Stimulated activated CD8-positive, alpha-beta memory T cell treated with anti-CD3 and anti-CD28 coated beads, Interleukin-7, amount 100 ng/mL, for 1 hour (primary cell): ENCODE measurements at places on chromosomes 4 and X.
A peak's percentile ranks its signal among the peaks of the same experiment; 100 is the strongest.

DNA sequence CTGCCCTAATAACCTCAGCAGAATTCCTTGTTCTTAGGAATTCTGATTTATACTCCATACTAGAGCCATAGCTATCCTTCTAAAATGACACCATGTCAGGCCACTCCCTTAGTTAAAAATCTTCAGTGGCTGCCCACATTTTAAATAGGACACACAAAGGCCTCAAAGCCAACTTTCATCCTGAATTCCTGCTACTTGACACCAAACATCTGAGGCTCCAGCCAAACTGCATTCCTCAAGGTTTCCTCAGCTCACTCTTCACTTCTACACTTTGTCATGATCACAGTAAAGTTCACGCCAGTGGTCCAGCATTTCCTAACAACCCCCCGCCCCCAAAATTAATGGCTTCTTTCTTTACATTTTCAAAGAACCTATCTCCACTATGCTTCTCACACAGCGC, 124.3 kb downstream of the ADGRA3 start:
- DNase-seq: no peak

GRCh38 chrX:132576939-132577338, 88.1 kb upstream of the MBNL3 start:
- no peak for DNase-seq

GRCh38 chrX:15956681-15957080, 102.1 kb upstream of the AP1S2 start:
- no peak for DNase-seq

- DNase-seq: no peak
Measured at GRCh38 chrX:74420196-74421035, 877 bp upstream of the SLC16A2 start.

- DNase-seq: no peak
Measured at GRCh38 chrX:46617906-46618305, 44.3 kb downstream of the CHST7 start.

GRCh38 chr4:62302710-62303109, 1102.6 kb downstream of the ADGRL3 start:
- DNase-seq: no peak

DNA sequence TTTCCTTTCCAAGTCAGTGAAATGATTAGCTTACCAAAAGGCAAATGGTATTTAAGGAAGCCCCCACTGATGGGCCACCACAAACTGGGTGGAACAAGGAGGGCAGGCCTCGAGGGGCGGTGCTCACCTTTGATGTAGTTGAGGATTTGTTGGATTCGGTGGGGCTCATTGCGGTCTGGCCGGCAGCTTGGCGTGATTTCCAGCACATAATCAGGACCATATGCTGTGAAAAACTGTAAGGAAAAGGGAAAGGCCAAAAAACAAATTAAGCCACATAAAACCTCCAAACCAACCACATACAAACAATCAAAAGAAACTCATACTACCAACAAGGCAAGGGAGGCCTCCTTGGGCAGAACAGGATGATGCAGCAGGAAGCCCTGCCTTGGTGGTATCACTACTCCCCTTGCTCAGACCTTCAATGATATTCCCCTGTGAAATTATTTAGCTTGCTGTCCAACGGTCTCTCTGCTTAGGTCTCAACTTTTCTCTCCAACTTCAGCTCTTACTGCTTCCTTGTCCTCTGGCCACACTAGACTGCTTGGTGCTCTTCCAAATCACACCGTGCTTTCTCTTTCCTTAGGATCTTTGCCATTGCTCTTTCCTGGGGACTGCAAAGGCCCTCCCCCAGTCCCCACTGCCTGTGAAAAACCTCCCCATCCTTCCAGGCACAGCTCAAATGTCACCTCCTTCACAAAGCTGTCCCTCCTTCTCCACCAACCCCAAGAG, 46.1 kb upstream of the CITED1 start:
- DNase-seq: no peak

- DNase-seq: no peak
Measured at GRCh38 chr4:121183361-121183760, 19.2 kb upstream of the TNIP3 start.

DNA sequence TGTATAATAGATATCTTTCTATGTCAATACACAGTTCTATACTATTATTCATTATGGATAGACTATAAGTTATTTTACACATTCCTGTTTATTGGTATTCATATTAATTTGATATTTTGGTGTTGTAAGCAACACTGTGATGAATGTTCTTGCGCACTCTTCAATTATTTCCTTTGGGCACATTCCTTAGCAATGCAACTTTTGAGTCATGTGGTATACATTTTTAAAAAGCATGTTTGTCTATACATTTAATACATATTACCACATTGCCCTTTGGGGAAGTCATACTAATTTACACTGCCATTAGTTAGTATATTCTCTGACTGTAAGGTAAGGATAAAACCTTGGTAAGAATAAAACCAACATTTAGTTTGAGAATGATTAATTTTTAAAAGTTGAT, 21.0 kb downstream of the FRAS1 start:
- DNase-seq: no peak

DNA sequence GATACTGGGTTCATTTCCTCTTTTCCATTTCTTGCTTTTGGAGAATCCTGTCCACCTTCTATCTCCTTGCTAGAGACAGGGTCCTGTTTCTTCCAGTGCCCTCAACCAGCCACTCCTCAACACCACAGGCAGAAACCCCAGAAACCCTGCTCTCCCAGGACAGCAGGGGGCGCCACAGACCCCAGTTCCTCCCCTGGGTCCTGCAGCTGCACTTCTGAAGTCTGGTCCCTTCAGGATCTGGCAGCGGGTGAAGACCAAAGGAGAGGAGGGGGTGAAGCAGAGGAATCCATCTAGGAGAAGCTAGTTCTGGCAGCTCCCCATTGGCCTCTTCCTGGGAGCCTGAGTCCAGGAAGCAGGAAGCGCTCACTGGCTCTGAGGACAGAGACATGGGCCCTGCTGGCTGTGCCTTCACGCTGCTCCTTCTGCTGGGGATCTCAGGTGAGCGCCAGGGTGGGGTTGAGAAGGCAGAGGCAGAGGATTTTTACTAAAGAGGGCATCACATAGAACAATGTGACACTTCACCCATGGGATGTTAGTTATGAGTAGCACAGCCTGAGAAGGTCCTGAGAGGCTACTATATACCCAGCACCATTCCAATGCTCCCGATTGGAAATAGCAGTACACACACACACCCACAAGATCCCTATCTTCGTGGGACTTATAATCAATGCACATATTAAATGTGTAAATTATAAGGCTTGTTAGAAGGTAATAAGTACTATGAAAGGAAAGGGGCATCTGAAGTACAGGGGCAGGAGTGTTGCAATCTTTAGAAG, at the start of gene PRSS48:
Gene PRSS48 (plus strand): TSS at position 375 of the 776 bp plus-strand sequence. CDS start 12 bp downstream, at position 387.
- peak; percentile 1 for DNase-seq

DNA sequence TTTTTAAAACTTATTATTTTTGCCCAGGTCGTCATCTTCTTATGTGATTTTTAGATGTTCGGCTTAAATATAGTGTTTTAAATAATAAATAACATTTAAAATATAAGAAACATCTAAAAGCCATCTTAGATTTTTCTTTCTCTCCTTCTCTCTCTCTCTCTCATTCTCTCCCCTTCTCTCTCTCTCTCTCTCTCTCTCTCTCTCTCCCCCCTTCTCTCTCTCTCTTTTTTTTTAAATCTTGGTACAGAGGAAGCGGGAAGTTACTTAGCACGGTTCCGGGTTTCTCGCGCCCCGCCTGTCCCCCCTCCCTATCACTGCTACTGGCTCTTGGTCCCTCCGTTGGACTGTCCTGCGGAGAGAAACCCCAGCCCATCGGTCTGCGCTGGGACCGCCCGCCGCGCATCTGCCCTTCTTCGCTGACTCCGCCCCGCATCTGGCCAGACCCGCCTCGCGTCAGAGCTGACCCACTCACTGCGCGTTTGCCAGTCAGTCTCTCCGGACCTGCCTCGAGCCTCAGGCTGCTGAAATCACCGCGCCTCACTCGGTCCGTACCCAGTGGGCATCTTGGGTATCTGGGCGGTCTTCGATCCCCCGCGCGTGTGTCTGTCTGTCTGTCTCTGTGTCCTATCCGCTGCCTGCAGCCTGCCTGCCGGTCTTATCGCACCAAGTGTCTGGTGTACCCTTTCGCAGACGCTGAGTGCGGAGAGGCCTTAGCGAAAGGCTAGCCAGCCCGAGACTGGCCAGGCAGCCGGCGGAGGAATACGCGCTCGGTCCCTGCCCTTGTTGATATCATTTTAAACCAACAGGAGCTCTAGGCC, at the start of gene PABPC5:
Gene PABPC5 (plus strand): TSS at position 489 of the 818 bp plus-strand sequence. CDS start 739 bp downstream, outside the sequence.
- no peak for DNase-seq

DNA sequence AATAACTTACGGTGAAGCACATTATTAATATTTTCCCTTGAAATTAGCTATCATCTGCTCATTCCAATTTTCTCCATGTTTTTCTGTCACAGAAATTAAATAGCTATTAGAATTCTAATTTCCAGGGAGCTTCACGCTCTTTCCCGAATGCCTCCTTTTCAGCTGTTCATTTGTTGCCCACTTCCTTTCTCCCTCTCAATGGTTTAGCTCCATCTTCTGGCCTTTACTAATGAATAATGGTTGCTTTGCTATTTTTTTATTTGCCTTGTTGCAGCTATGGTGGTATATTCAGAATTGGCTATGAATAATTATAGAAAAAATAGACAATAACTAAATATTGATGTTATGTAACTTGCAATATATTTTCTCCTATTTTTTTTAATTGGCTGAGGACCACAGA, 70.5 kb downstream of the GRIA2 start:
- DNase-seq: no peak

DNA sequence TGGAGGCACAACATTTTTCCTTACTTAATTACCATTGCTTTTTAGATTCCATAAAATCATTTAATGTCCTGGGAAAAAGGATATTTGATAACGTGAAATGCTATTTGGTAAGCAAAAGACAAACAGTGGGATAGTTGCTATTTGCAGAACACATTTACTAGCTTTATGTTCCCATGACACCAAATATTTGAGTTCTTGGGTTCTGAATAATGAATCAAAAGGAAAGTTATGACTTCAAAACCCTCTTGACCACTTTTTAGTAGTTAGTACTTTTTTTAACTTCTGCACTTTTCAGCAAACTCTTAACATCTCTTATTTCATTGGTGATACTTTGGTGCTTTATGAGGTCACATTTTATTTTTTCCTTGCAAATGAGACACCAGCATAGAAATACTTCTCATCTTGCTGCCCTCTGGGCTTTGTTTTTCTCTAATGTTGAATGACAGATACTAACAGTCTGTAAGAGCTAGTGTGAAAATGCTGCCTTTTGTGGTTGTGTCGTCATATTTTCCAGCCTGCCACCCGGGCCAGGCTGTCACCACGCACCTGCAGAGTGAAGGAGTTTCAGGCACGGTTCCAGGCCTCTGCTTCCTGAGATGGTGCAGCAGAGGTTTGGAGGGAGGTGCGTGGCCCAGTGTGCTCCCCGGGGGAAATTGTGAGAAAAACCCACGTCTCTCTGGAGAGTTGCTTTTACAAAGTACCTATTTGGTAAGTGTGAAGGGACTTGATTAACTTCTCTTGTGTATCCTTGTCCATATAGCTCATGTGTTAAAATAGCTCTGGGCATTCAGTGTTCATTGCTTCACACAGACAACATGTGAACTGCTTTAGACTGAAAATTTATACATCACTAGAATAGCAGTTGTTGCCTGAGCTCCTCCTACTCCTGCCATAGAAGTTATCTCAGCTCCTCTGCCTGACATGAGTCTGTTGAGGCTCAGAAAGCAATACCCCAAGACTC, 34.7 kb downstream of the MSL3 start:
- peak; percentile 28 for DNase-seq

DNA sequence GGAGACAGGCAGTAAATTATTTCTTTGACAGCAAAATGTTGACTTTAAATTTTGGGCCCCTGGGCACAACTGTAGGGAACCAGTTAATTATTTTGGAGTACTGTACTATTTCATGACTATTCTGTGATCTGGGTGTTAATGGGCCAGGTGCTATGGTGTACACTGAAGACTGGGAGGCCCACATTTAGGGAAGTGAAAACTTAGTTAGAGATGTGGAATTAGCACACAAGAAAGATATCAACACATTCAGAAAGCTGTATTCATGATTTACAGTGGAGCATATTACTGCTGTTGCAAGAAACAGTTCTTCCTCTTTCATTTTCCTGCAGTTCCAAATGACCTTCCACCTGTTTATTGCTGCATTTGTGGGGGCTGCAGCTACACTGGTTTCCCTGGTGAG, 12.4 kb downstream of the PLP1 start:
- DNase-seq: no peak

GRCh38 chr4:12050357-12050756, 621.7 kb upstream of the HS3ST1 start:
- no peak for DNase-seq

DNA sequence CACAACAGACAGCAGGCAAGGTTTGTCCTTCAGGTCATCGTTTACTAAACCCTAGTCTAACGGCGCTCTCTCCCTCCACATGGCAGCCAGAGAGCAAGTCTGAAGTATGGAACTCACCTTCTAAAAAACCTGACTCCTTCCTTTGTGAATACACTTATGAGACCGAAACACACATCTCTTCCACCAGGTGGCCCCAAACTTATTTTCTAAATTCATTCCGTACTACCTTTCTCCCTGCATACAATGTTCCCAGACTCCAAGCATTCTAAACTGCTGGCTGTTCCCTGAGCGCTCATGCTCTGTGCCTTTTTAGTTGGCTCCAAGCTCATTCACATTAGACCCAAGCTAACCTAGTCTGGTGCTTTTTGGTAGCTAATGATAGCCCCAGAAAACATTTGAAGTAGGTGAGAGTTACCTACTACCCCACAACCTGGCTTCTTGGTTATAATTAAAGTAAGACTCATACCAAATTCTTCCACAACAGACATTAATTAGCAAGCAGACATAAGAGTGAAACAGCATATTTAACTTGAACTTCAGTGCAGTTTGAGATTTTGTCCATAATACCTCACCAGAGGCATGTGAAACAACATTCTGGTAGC, 67.6 kb upstream of the DCLK2 start:
- no peak for DNase-seq

- DNase-seq: no peak
Measured at GRCh38 chr4:5257086-5257485, 205.8 kb downstream of the STK32B start.

- DNase-seq: no peak
Measured at GRCh38 chr4:126779436-126780166, 853.2 kb upstream of the INTU start.

GRCh38 chr4:170853422-170854021, 763.8 kb upstream of the AADAT start:
- DNase-seq: no peak

DNA sequence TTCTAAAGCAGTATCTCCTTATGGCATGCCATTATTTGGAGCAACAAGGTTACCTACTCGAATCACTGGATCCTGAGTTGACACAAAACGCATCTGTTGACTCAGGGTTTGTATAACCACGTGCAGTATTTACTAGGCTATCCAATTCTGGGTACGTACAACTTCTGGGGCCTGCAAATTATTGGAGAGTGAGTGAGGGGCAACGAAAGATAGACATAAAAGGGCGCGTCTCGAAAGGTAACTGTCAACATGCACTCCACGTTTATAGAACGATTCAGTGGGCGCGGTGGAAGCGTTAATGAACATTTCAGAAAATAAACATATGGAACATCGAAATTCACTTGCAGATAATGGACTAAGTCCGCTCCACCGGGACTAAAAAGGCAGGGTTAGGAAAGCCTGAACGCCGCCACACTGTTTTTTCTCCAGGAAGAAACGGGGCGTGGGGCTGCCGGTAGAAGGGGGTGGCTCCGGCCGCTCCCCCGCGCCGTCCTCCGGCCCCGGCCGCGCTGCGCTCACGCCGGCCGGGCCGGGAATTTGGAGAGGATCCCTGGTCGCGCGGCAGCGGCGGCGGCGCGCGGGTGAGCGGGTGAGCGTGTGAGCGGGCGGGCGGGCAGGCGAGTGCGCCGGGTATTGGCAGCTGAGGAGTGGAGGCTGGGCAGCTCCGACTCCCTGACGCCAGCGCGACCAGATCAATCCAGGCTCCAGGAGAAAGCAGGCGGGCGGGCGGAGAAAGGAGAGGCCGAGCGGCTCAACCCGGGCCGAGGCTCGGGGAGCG, at the start of gene SMAD1:
Gene SMAD1 (plus strand): TSS at position 690 of the 778 bp plus-strand sequence. CDS start 32,761 bp downstream, outside the sequence.
- no peak for DNase-seq
